Stimulated activated CD4-positive, alpha-beta T cell treated with anti-CD3 and anti-CD28 coated beads, Interleukin-4, amount 100 ng/mL, for 24 hours (primary cell): ENCODE measurements at places on chromosomes 2 and 18.

DNA sequence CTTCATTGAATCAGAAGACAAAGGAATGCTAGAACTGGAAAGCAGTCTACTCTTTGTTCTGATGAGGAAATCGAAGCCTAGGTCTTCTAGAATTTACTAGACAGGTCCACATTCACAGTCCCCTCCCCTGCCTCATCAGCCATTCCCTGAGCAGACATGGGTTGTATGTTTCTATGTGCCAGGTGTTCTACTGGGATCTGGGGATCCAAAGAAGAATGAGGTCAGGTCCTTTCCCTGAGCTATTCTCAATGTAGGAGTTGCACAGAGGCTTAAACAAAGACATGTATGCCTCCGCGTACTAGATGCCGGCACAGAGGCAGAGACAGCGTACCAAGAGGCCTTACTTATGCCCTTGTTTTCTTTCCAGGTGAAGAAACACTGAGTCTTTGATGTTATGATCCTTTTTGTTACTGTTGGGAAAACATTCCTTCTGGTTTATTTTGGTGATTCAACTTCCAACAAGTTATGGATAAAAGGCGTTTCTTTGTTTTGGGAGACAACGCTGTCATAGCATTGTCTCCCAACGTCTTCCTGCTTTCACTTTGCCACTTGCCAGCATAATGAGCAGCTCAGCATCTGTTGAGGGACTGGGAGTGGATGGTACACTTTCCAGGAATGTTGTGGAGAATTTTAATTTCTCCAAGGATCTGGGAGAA is 174.4 kb downstream of the ALPK2 start:
- no peak for DNase-seq

DNA sequence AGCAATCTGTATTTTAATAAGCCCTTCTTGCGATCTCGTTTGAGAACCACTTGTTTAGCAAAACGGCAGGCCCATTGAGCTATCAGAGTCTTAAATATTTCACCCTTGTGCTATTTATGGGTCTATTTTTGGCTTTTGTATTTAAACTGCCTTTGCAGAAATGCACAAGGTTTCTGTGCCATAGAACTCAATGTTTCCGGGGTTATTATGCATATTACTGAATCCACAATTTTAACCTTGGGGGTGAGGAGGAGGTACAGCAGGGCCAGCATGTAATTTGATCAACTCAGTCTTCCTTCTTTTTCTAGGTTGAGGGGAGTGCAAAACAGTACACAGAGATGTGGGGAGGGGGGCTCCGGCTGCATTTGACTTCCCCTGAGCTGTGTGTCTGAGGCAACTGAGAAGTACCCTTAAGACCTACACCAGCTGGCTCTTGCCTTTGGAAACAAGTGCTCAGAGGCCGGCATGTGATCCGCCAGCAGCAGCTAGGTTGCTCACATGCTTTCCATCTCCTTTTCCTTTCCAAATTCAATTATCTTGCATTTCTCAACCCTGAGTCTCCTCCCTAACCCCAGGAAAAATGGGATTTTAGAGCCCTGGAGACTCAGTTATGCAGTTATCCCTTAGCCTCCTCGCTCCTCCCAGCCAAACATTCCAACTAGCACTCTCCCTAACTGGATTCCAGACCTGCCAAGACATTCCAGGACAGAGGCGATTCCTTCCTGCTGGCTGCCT is 103.0 kb downstream of the HNRNPLL start:
- no peak for DNase-seq

- no peak for DNase-seq
Observed at GRCh38 chr2:44843641-44844310, 97.7 kb upstream of the SIX3 start.

- no peak for DNase-seq
Observed at GRCh38 chr2:119630121-119630520, 48.9 kb upstream of the TMEM177 start.

- DNase-seq: no peak
Observed at GRCh38 chr2:55159037-55159651, 72.9 kb downstream of the CLHC1 start.

- no peak for DNase-seq
Observed at GRCh38 chr18:75525331-75525730, 97.8 kb upstream of the SMIM21 start.

DNA sequence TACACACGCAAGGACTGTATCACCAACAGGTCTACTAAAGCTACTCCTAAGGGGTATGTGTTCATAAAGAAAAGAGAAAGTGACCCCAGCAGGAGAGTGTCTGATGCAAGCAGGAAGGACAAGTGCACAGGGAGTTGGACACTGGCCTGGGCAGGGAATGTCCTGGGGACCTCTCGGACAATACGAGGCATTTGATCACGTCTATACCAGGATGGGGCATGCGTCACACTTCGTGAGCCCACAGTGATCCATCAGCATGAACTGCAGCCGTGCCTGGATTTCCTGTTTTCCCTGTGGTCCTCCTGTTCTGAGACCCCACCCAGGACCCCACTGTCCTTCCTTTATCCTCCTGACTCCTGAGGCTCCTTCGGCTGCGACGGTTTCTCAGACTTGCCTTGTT is 113.9 kb downstream of the HDAC4 start:
- DNase-seq: no peak
